ENCODE measurements at places on chromosomes 13 and 19. TPM values are rescaled to one million over a fixed set of nuclear protein-coding genes. Genes with fewer than 3 reads are reported as not detected.

Gene BRME1
- total RNA-seq = not detected

Gene STAP2
- 43.3 TPM for total RNA-seq

Gene NALCN
- total RNA-seq = not detected

Gene IGFL1
- not detected for total RNA-seq

Gene DAPK3
- total RNA-seq = 58.5 TPM

Gene COL5A3
- 0.58 TPM for total RNA-seq

Gene TEAD2
- 16.1 TPM for total RNA-seq

- peak within 1 kb of the TSS; percentile 91 for H3K27ac ChIP-seq
- DNase-seq = peak; percentile 97
- H3K4me3 ChIP-seq = peak within 1 kb of the TSS; percentile 75
- no peaks in the 10 kb centered on the region for H3K27me3 ChIP-seq
- no peaks in the 10 kb centered on the region for H3K36me3 ChIP-seq
Measured at GRCh38 chr13:96053003-96053703, at the start of gene UGGT2. UGGT2 (minus strand) TSS chr13:96053401; CDS start chr13:96053312, 89 bp downstream.

DNA sequence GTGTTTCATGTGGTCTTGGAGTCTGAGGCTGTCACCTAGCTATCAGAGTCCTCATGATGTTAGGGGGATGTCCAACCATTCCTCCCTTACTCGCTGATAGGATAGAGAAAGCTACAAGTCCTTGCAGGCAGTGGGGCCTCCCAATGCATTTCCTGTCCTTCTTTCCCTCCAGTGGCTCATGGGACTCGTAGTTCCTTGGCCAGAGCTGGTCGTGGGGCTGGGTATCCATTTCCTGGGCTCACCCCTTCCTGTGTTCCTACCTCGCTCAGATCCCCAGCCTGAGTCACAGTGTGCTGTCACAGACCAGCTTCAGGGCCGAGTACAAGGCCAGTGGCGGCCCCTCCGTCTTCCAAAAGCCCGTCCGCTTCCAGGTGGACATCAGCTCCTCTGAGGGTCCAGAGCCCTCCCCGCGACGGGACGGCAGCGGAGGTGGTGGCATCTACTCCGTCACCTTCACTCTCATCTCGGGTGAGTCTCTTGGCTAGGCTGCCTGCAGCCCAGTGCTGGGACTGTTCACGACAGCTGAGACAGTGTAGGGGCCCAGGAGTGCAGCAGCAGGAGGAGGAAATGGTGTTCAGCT lies 19.1 kb downstream of the TMEM150B start:
- peaks cover 12% of the 10 kb centered on the region for H3K4me1 ChIP-seq
- no peak for DNase-seq
- H3K36me3 ChIP-seq = no peaks in the 10 kb centered on the region
- no peak overlapping the region for H3K4me3 ChIP-seq
- H3K27ac ChIP-seq = no peak overlapping the region

- peaks cover 45% of the 10 kb centered on the region for H3K4me1 ChIP-seq
- DNase-seq = no peak
- no peaks in the 10 kb centered on the region for H3K27me3 ChIP-seq
- peak overlapping the region; percentile 95 for H3K4me3 ChIP-seq
- H3K36me3 ChIP-seq = peaks cover 31% of the 10 kb centered on the region
Measured at GRCh38 chr19:7902796-7903243, 857 bp upstream of the MAP2K7 start.

DNA sequence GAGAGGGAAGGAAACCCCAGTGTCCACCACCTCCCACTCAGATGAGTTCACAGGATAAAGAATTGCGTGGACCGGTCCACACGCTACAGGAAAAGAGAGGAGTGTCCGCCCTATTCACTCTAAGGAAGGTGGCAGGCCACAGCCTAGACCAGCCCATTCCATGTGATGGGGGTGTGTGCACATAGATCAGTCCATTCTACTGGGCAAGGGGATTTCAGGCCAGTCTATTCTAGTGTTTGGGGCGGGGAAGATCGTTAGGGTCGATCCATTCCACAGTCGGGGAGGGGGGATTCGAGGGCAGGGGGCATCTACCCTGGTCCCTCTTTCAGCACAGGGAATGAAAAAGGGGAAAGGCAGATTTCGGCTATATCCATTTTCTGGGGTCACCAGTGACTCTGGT lies 7.8 kb downstream of the FIZ1 start:
- no peak overlapping the region for H3K27ac ChIP-seq
- no peak for DNase-seq
- H3K27me3 ChIP-seq = no peaks in the 10 kb centered on the region

DNA sequence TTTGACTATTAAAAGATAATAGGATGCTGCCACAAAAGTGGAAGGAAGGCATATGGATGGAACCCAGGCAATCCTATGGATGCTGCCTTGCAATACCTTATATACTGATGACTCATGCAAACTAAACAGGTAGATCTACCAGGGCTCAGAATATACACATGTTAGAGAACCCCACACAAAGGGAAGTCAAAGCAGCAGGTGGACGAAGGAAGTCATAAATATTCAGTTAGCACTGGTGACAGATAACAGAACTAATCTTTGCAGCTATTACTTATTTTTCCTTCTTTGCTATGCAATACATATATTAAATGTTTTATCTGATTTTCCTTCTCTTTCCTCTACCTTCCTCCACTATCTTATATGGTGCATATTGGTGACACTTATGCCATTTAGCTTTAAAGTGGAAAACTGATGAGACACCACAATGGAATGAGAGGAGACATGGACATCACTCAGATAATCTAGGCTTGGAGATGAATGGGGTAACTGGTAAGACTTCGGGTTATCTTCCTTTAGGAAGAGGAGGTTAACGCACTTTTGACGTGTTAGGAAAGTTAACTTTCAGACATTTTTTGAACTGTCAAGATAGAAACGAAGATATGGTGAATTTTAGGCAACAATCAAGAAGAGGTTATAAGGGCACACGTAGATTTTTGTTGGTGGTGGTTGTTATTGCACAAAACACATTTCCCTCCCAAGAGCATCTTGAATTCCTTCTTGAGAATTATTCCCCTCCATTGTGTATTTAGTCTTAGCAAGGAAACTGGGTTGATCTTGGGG lies 39.8 kb upstream of the MBNL2 start:
- H3K4me1 ChIP-seq = no peaks in the 10 kb centered on the region
- no peak overlapping the region for H3K27ac ChIP-seq
- no peak for DNase-seq
- no peak overlapping the region for H3K4me3 ChIP-seq
